ENCODE measurements at places on chromosomes 7 and 10.
A peak's percentile ranks its signal among the peaks of the same experiment; 100 is the strongest.

DNA sequence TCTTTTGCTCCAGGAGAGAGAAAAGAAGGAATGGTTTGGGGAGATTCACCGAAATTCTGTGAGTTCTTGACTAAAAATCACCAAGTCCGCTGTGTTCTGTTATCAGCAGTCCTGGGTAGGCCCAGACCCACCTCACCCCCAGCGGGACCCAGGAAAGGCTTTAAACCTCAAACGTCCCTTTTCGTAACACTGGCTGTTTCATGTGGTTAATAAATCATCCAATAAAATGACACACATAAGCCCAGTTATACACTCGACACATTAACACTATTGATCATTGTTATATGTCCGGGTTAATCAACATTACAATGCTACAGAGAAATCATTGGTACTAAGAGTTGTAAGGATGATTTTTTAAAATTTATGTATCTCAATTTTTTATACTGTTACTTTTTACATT lies 25.2 kb downstream of the DIP2C start:
- DNase-seq: no peak

DNA sequence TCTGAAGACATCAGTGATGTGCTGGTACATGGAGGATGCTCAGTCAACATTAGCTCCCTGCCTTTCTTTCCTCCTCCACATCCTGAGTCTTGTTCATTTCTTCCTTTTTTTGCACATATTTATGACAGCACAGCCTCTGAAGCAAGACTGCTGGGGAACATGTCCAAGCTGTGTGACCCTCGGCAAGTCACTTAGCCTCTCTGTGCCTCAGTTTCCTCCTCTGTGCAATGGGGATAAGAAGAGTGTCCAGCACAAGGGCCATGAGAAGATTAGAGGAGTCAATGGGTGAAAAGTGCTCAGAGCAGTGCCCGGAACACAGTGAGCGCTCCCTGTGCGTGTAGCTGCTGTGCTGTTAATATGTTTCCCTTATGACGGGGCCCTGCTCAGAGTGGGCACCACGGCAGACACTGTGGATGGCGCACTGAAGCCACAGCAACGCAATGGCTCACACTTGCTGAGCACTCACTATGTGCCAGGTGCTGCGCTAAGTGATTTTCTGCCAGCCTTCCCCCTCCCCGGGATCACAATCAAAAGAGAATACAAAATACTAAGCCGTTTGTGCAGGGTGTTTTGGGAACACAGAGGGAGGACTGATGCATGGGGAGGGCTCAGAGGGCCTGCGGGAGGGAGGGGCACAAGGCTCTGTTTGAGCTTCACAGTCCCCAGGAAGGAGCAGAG lies 28.7 kb downstream of the ZCCHC24 start:
- DNase-seq: no peak

DNA sequence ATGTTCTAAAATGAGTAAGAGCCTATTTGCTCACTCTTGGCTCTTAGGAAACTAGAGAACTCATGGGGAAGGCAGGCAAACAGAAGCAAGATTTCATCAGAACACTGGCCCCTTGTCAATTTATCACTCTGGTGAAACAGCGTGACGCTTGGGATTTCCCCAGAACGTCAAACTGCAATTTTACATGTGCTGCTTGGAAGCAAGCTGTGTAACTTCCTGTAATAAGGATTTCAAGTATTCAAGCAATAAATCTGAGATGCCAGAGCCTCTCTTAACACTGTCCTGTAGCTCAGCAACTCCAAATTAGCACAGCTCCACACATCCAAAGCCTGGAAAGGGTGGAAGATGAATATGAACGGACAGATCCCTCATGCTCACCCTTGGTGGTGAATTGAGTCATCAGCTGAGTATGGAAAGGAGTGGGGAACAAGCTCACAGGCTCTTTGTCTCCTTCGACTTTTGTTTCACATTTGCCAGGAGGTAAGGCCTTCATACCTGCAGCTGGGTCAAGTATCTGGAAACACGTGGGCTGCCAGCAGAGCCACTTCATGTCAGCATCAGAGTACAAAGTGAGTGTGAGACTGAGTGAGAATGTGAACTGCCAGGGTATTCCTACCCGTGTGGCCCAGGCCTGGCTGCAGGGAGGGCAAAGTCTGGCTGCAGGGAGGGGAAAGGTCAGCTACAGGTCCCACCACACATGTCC lies 140.4 kb upstream of the NAMPT start:
- peak; percentile 97 for DNase-seq

DNA sequence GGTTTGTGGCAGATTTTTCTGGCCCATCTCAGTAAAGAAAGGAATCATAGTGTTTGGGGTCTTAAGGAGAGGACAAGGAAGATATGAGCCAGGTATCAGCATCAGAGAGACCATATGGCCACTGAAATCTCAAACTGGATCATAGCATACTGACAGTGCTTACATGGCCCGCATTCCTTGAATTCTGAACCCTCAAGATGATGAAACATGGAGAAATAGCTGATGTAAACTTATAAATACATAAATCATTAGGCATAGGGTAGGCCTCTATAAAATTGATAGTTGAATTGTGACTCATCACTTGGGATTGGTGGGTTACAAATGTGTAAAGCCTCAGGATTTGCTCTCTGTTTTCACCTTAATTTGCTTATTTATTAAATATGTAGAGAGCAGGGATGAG lies 688.5 kb downstream of the CNTNAP2 start:
- no peak for DNase-seq

DNA sequence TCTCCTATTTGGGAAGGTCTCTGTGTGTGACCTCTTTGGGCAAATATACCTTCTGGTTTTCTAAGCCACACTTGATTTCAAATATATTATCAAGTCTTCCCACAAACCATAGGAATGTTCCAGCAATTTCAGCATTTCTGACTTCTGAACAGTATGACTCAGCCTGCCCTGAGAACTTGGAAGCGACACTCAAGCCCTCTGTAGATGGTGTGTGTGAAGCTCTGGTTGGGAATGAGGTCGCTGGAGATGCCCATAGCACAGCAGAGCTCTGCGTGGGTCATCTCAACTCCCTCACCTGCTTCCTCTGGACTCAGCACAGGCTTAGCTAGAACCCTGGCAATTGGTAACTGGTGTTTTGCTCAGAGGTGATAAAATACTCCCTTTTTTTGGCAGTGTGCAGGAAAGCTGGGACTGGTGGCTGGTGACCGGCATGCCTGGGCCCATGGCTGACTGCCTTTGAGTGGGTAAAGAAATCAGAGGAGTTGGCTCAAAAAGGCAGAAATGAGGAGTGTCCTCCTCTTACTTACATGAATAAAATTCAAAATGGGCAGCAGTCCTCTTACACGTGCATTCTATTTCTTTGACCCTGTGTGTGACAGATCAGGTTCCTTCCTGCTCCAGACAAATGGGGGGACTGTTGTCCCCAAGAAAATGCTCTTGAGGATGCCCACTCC lies 87.5 kb upstream of the NRP1 start:
- no peak for DNase-seq

All from esophagus muscularis mucosa (tissue), 4 donors.